ENCODE measurements at places on chromosomes 5 and 9. TPM values are rescaled to one million over a fixed set of nuclear protein-coding genes. Genes with fewer than 3 reads are reported as not detected.

DNA sequence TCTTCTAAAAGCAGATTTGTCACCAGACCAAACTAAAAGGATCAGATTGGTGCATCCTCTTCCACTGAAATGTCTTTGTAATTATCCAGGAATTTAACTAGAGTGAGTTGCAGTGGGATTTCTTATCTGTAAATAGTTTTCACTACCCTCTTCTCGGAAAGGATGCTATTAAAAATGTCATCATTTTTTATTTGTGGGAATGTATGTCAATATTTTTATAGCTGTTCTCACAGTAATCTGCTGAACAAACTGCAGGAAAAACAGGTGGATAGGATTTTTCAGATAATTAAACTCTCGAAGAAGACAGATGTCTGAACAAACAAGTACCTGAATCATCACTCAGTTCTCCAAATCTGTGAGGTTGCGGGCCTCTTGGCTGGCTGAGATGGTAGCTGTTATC, 62.7 kb downstream of the RAB14 start:
- DNase-seq = no peak

DNA sequence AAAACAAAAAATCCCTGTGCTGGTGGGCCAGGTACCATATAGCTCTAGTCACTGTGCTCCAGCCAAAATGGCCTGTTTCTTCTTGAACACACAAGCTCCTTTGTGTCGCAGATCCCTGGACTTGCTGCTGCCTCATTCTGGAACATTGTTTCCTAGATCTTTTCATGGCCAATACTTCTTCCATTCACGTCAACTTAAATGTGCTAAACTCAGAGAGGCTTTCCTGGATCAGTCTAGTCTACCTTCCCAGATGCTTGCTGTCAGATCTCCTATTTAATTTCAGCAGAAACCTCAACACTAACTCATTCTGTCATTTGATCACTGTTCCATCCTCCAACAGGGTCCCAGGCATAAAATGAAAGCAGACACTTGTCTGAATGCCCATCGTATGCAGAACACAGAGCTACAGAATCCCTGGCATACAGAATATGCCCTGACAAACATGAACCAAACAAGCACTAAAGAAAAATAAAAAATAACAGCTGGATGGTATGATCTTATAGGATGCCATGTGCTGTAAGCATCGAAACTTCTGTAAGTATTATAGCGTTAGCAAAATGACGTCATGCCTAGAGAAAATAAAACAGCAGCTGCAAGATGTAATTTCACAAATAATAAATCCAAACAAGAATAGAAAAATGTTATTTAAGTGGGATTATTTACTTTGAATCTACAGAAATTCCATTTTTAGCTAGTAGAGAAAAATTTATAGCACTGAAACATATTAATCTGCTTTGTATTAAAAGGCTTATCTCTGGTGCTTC, 403.7 kb upstream of the DAP start:
- DNase-seq = no peak

DNA sequence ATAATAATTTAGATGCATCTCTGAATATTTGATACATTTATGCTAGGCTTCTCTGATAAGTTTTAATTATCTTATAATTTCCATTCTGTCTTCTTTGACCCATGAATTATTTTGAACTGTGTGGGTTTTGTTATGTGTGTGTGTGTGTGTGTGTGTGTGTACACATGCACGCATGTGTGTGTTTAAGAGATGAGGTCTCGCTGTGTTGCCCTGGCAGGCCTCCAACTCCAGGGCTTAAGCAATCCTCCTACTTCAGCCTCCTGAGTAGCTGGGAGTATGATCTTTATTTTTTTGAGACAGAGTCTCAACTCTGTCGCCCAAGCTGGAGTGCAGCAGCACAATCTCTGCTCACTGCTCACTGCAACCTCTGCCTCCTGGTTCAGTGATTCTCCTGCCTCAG, 75.4 kb downstream of the NDUFAF2 start:
- peak; percentile 70 for DNase-seq

- no peak for DNase-seq
Measured at GRCh38 chr9:81530310-81530810, 159.0 kb downstream of the TLE1 start.

DNA sequence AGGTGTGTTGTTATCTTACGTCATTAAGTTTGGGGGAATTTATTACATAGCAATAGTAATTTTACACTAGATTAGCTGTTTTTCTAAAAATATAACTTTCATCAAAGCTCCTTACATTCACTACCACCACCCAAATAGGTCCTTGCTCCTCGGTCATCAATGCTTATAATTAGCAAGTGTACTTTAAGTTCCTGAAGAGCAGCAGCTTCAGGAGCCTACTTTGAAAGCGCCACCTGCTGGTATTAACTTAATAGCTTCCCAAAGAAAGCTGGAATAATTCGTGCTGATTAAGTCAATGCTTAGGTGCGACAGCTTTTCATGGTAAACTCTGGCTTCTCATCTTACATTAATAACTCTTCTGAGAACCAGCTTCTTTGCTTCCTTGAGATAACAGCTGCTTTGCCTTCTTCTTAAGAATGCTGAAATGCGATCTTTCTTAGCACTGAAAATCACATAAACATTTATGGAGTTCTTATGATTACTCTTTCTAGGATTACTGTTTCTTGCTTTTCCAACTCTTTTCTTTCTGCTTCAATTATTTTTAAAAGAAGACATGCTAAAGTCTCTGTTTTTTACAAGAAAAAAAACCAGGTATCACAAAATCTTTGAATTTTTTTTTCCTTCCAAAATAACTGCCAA, 10.0 kb upstream of the C5 start:
- peak; percentile 66 for DNase-seq

DNA sequence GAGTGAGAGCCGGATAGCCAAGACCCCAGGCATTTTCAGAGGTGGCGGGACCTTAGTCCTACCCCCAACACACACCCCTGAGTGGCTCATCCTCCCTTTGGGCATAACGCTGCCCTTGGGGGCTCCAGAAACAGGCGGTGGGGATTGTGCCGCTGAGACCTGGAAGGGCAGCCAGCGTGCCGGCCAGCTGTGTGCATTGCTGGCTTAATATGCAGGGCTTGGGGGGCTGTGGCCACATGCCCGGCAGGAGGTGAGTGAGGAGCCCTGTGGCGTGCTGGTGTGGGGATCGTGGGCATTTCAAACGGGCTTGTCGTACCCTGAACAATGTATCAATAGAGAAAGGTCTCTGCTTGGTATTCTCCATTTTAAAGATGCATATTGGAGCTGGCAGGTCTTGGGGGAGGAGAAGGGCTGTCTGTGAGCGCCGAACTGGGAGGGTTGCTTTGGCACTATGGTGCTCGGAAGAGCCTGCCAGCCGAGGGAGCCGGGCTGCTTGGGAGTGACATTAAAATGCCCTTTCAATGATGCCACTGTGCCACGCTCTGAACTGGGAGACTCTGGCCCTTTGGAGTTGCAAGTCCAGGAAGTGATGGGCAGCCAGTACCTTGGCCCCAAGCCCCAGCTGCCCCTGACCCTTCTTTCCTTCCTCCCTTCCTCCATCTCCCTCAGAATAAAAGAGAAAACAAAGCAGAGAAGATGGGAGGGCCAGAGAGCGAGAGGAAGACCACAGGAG, 11.2 kb upstream of the OLFM1 start:
- no peak for DNase-seq

GRCh38 chr5:43305948-43306565, 7.2 kb downstream of the HMGCS1 start:
- DNase-seq = peak; percentile 56

GRCh38 chr5:33867241-33867640, 24.5 kb downstream of the ADAMTS12 start:
- no peak for DNase-seq

GRCh38 chr5:139725073-139725830, 70.4 kb upstream of the PSD2 start:
- no peak for DNase-seq

DNA sequence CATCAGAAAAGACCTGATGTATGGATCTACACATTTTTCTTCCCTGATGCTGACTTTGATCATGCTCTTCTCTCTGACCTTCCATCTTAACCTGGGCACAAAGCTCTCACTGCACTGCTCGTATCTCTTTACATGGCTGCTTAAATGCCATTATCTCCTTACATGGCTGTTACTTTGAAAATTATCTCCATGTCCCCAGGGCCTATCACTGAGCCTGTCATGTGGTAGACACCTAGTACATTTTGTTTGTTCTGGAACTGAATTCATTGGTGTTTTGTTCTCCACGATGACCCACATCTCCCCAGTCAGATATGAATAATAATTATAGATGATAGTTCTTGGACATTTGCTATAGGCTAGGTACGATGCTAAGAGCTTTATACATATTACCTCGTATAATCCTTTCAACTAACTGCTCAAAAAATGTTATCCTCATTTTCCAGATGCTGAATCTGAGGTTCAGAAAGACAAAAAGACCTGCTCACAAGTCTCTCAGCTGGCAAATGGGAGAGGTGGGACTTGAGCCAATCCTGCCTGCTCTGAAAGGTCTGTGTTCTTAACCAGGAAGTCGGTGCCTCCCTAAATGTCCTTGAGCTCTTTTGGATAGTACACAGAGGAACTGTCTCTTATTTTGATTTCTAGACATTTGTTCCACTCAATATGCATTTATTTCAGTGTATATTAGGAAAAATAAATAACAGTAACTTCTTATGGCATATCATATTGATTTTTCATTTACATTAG, 9.8 kb upstream of the CPEB4 start:
- DNase-seq = no peak

DNA sequence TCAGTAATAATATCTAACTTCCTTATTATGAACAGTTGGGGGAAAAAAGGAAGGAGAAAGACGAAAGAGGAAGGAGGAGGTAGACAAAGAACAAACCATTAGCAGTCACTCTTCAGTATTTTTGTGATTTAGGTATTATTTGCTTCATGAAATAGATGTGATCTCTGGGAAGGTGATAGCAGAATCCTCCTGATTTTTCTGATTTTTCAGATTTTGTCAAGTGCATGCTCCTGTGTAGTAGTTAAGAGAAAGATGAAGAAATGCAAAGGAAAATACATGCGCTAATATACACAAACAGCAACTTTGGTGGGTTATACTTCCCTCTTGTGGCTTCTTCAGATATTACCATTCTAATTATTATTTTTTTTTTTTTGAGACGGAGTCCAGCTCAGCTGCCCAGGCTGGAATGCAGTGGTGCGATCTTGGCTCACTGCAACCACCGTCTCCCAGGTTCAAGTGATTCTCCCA, 31.6 kb downstream of the LMNB1 start:
- DNase-seq = peak; percentile 45

GRCh38 chr9:3956081-3956671, 343.7 kb downstream of the GLIS3 start:
- DNase-seq = no peak

GRCh38 chr5:119336845-119337580, 18.8 kb upstream of the TNFAIP8 start:
- DNase-seq = no peak

- no peak for DNase-seq
Measured at GRCh38 chr5:110716247-110717245, 9.9 kb downstream of the TMEM232 start.

- DNase-seq = no peak
Measured at GRCh38 chr9:72597181-72597517, 75.7 kb downstream of the TMC1 start.

Gene GPR150
- total RNA-seq = not detected

Gene SLC46A2
- total RNA-seq = not detected

Gene PRSS3
- not detected for total RNA-seq

Gene IL13
- total RNA-seq = not detected

Gene ASPN
- total RNA-seq = not detected

Gene PDE6A
- 0.02 TPM for total RNA-seq

Gene OR1Q1
- total RNA-seq = not detected

All from NCI-H460 (cell line).